ENCODE measurements at places on chromosomes 5 and 9.

DNA sequence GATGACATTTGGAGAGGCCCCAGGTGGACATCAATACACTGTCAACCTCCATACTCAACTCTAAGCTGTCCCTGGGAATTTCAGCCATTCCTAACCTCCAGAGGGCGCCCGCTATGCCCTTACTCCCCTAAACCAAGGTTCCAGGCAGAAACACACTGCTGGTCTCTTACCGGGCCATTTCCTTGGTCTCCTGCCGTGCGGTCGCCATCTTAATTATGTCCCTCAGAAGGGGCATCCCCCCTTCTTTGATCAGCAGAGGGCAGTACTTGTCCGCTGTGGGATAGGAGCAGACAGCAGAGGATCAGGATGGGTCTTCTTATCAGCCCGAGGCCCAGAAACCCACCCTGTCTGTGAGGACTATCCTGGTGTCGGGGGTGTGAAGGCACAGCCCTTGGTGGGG lies 9.3 kb upstream of the ZDHHC12 start:
- DNase-seq, result peak; percentile 94

- DNase-seq, result peak; percentile 75
Measured at GRCh38 chr5:132272311-132273210, 15.1 kb downstream of the PDLIM4 start.

GRCh38 chr5:10310066-10310779 lies 2.5 kb upstream of the CMBL start:
- DNase-seq, result peak; percentile 16

- no peak for DNase-seq
Measured at GRCh38 chr5:91211997-91212713, 171.0 kb downstream of the ARRDC3 start.

- DNase-seq, result no peak
Measured at GRCh38 chr9:3040761-3041160, 196.9 kb upstream of the PUM3 start.

DNA sequence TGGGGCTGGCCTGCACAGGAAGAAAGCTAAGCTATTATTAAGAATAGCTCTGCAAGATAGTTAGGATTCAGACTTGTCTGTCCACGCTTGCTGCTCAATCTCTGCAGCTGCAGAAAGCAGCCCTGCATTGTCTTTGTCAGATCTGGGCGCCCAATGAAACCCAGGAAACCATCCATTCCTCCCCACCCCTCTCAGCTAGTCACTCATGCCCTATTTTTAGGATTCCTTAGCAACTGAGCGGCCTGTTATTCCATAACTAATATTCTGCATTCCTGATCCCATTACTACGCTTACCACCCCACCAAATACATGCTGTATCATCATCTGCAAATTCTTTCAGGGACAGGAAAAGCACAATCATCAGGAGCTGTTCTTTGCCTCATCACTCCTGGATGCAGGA lies 52.9 kb upstream of the APC start:
- DNase-seq, result no peak

DNA sequence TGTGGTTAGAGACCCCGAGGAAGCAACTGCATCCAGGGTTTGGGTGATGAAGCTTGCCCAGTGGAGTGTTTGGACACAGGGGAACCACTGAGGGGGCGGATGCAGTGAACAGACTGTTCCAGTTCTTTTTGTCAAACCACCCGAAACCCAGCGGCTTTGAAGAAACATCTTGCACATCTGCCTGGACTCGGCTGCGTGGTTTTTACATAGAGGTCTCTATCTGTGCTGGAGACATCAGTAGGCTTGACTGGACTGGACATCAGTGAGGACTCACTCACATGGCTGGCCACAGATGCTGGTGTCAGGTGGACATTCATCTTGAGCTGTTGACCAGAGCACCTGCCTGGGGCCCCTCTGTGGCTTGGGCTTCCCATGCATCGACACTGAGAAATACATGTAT lies 15.3 kb upstream of the SPATA31E1 start:
- no peak for DNase-seq

DNA sequence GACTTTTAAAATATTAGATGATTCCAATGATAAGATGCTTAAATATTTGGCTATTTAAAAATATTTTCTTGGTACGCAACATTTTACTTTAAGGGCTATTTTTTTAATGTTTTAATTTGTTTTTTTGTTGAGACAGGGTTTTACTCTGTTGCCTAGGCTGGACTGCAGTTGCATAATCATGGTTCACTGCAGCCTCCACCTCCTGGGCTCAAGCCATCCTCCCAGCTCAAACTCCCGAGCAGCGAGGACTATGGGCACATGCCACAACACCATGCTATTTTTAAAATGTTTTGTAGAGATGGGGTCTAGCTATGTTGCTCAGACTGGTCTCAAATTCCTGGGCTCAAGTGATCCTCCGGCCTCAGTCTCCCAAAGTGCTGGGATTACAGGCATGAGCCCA lies 850.2 kb upstream of the DMAC1 start:
- no peak for DNase-seq

- peak; percentile 86 for DNase-seq
Measured at GRCh38 chr5:115349001-115349817, 52.8 kb upstream of the CCDC112 start.

DNA sequence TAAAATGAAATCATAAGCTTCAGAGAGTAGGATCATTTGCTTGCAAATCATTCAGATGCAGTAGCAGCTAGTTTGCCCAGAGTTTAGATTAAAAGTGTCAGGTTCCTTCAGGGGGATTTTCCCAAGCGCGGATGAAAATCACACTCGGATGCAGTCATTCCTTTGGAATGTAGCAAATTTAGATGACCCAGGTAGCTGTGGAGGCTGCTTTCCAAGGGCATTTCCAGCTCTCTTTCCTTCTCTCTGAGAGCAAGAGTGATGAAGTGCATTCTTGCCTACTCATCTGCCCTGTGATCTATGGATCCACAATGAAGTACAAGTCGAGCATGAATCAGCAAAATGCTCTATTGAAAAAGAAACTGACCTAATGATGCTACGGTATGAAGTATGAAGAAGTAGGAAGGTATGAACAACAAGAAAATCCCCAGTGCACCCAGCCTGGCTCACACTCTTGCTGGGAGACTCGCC lies 200.2 kb downstream of the PLK2 start:
- peak; percentile 90 for DNase-seq

- no peak for DNase-seq
Measured at GRCh38 chr5:38672059-38672788, 115.8 kb upstream of the LIFR start.

GRCh38 chr9:88521308-88521707 lies 13.7 kb upstream of the NXNL2 start:
- no peak for DNase-seq

DNA sequence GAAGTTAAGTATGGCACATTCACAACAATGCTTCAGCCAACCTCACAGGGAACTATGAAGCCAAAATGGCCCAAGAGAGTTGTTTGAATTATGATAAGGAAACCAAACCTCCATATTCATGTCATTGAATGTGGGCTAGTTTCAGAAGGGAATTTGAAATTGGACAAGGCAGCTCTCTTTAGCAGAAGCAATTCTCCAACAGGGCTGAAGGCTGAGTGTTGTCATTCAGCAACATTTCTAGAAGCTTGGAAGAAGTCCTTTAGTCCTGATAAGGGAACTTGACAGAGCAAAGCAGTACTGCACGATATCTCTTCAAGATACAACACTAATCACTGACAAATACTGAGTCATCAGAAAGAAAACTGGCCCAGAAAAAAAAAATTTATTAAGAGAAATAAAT lies 115.4 kb downstream of the SLC25A46 start:
- DNase-seq, result no peak

DNA sequence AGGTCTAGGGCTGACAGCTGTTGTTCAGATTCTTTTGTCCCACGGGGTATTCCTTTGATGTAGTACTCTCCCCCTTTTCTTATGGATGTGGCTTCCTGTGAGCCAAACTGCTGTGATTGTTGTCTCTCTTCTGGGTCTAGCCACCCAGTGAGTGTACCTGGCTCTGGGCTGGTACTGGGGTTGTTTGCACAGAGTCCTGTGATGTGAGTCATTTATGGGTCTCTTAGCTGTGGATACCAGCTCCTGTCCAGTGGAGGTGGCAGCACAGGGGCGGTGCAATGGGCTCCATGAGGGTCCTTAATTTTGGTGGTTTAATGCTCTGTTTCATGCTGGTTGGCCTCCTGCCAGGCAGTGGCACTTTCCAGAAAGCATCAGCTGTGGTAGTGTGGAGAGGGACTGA lies 161.3 kb downstream of the CAVIN4 start:
- DNase-seq, result no peak

DNA sequence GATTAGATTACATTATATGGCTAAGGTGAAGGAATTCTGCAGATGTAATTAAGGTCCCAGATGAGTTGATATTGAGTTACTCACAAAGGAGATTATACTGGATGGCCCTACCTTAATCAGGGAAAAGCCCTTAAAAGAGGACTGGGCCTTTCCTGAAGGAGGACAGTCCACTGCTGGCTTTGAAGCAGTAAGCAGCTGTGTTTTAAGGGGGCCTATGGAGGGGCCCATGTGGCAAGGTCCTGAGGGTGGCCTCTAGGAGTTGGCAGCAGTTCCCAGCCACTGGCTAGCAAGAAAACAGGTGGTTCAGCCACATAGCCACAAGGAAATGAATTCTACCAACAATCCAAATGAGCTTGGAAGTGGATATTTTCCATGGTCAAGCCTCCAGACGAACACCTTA lies 36.4 kb upstream of the GDNF start:
- DNase-seq, result no peak

GRCh38 chr5:154197801-154198491 lies 7.4 kb downstream of the GALNT10 start:
- DNase-seq, result peak; percentile 40

DNA sequence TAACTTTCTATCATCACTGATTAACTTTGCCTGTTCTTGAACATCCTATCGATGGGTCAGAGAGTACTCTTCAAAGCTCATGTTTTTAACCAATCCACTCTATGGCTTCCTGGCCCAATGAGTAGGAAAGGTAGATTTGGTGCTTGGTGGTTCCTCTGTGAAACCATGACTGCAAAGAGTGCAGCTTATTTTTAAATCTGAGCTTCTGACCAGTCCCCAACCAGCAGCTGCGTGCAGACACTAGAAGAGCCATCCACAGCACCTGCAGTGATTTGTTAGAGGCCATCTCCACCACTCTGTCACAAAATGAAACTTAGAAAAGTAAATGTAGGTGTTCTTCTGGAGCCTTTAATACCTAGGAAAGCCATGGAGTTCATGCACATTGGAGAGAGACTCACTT lies 107.3 kb upstream of the WWC1 start:
- DNase-seq, result no peak

GRCh38 chr9:117233016-117233415 lies 181.8 kb downstream of the ASTN2 start:
- DNase-seq, result no peak

DNA sequence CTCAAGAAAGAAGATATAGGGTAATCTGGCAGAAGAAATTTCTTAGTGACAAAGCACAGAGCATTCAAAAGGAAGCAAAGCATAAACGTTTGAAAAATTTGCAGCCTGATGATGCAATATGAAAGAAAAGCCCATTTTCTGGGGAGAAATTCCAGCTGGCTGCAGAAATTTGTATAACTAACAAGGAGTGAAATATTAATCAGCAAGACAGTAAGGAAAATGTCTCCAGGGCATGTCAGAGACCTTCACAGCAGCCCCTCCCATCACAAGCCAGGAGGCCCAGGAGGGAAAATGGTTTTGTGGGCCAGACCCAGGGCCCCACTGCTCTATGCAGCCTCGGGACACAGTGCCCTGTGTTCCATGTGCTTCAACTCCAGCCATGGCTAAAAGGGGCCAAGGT lies 359.4 kb downstream of the HINT1 start:
- DNase-seq, result no peak

- peak; percentile 83 for DNase-seq
Measured at GRCh38 chr5:177495243-177496060, 2.0 kb downstream of the PDLIM7 start.

GRCh38 chr5:55402199-55402598 lies 94.4 kb downstream of the MTREX start:
- DNase-seq, result peak; percentile 7

GRCh38 chr9:137034709-137035506 lies 3.0 kb upstream of the FUT7 start:
- peak; percentile 93 for DNase-seq

DNA sequence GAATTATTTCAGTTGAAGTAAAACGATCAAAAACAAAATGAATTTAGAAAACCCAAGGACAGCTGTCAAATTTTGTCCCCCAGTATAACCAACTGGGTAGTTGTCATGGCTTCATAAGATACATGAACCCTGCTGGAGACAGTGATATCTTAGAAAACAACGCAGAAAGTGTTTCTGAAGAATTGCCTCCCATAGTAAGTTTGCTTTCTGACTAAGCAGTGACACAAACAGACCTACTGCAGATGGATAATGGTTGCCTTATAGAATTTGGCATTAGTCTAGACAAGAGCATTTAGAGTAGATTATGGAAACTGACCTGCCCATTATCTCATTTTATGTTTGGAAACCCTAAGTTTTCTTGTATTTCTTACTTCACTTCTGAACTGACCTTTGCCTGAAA lies 187.7 kb upstream of the KCNN2 start:
- DNase-seq, result no peak

DNA sequence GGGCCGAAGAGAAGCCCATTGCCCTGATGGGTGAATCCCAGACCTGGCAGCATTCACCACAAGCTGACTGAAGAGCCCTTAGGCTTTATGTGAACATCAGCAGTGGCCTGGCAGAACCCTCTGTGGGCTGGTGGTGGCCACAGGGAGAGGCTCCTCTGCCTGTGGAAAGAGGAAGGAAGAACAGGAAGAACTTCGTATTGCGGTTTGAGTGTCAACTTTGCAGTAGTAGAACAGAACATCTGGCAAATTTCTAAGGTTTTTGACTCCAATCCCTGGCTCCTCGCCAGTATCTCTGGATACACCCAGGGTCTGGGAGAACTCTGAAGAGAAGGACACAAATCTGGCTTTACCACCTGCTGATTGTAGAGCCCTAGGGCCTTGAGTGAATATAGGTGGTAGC lies 356.4 kb upstream of the GRAMD2B start:
- no peak for DNase-seq

- DNase-seq, result no peak
Measured at GRCh38 chr5:95907740-95908706, 53.6 kb downstream of the ELL2 start.

DNA sequence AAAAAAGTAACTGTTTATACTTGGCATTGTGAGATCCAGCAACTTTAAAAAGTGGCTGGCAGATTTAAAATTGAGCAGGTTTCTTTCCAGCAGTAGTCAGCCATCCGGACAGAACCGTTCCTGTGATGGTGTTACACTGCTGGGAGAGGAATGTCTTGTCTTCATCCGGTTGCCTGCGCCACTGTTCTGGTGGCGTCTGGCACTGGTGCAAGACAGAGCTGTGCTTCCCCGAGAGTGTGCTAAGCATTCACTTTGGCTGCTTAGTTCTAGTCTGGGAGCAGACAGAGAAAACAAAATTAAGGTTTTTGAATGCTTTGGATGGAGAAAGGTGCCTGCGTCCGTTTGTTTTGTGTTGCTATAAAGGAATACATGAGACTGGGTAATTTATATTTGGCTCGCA lies 35.5 kb upstream of the CREBRF start:
- no peak for DNase-seq

GRCh38 chr5:131019111-131019510 lies 145.9 kb downstream of the HINT1 start:
- DNase-seq, result no peak

DNA sequence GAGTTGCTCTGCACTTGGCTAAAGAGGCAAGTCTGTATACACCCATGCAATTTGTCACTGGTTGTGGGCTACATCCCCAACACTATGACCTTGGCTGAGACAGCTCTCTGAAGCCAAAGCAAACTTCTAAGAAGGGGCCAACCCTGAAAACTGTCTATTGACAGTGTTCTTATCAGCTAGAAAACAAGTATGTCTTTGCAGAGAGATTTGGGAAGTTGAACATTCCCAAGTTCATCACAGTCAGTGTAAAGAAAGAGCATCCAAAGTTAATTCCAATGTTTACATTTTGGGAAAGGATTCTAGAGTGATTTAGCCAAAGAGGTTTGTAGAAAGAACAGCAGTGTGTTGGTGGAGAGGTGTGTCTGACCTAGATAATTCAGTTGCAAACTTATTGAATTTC lies 711.1 kb upstream of the CHD1 start:
- DNase-seq, result no peak
